Iris pigment epithelial cell (primary cell): ENCODE measurements at places on chromosomes 4 and X.
A peak's percentile ranks its signal among the peaks of the same experiment; 100 is the strongest.

GRCh38 chr4:137905930-137906329 lies 336.2 kb downstream of the SLC7A11 start:
- peak; percentile 51 for DNase-seq

- no peak for DNase-seq
Observed at GRCh38 chr4:112751447-112751846, 114.5 kb downstream of the LARP7 start.

DNA sequence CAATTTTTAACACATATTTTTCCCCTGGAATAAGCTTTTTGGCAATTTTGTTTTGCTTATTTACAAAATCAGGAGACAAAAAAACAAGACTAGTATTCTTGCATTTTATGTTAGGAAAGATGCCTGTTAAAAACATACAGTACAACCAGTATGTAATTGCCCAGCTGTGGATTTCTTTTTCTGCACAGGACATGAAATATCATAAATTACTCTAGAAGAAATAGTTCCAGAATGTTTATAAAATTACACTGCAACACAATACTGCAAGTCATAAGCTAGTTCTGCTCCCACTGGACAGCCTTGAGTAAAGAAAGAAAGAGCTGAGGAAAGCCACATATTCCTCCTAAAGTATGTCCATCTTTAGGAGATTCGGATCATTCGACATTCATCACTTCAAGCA lies 133.5 kb downstream of the SCFD2 start:
- no peak for DNase-seq

- DNase-seq = no peak
Observed at GRCh38 chr4:7390906-7391636, 43.7 kb downstream of the PSAPL1 start.

- DNase-seq = peak; percentile 59
Observed at GRCh38 chrX:54358424-54359211, 772 bp upstream of the WNK3 start.

- DNase-seq = peak; percentile 50
Observed at GRCh38 chrX:9682456-9682855, 83.2 kb downstream of the GPR143 start.

DNA sequence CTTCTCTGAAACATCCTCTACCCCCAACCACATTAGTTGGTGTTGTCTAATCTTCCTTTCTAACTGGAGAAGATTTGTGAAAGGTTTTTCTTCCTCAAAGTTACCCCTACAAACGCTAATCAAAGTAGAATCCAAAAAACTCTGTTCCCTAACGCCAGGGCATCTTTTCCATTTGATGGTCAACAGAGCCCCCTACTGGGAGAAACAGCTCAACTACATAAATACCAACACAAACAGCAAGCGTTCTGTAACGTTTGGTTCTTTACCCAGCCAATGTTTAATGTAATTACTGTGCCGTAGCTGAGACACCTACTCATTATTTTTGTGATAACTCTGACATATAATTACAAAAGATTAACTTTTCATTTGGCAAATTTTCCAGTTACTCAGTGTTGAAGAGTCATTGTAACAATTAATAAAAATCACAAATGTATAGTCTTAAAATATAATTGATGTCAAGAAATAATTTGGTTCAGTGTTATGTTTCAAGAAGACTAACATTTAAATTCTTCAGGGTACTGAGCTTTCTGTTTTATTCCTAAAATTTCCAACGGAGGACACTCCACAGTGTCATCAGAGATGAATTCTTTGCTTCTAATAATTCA lies 94.9 kb upstream of the TBC1D9 start:
- peak; percentile 61 for DNase-seq

- no peak for DNase-seq
Observed at GRCh38 chrX:40320819-40321218, 223.1 kb upstream of the BCOR start.

DNA sequence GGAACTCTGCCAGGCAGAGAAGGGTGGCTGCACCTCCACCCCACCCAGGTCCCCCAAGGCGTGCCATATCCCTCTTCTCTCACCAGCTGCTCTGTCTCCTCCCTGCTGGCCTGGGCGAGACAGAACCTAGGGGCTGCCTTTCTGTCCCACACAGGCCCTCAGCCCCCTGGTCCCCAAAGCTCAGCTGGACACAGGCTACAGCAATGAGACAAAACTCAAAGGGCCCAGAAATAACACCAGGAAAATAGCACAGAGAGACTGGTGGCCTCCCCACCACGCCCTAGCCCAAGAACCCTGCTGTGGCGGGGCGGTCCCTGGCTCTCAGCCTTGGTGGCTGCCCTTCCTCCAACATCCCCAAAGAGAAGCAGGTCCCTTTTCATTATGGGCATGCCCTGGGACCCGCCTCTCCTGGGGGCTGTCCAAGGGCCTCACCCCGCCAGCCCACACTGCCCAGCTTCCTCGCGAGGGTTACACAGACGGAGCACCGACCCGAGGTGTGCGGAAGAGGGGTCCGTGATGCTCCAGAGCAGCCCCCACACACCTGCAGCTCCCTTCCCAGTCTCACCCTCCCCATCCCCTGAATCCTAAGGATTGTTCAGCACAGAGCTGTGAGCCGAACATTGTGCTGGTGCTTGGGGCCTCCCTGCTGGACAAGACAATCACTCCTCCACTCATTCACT lies 67.7 kb upstream of the HMX1 start:
- DNase-seq = no peak

GRCh38 chrX:12469296-12469695 lies 321.9 kb upstream of the PRPS2 start:
- DNase-seq = no peak

DNA sequence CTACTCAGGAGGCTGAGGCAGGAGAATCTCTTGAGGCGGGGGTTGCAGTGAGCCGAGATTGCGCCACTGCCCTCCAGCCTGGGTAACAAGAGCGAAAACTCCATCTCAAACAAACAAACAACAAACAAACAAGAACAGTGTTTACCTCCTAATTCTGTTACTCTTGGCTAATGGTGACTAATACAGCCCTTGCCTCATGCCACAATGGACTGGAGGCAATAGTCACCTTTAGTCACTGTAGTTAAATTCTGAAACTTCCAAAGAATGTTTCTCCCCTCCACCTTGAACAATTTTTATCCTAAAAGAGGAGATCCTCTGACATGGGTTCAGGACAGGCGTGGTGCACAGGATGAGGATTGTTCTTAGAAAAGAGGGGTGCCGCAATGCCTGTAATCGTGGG lies 241.2 kb upstream of the CTSO start:
- no peak for DNase-seq

DNA sequence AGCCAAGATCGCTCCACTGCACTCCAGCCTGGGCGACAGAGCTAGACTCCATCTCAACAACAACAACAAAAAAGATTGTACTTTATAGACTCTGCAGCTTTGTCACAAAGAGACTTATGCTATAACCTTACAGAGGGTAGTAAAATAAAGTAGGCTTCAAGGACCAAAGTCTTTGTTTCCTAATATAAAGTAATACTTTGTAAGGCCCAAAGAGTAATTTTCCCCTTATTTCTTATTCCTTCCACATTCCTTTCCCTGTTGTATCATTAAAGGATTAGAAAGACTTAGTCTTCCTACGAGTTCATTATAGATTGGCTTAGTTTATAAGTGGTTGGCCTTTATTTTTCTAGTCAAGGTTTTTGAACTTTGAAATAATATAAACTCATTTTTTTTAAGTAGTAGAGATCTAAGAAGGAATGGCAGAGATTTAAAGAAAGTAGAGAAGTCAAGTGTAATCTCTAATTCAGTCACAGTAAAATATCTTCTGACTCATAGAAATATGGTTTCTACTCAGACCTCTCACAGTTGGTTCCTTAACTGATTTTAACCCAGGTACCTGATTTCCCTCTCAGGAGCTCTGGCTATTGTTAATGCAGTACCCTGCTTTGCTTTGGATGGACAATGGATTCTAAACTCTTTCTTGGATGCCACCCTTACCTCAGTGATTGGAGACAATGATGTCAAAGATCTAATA lies 26.2 kb downstream of the YY2 start:
- no peak for DNase-seq

DNA sequence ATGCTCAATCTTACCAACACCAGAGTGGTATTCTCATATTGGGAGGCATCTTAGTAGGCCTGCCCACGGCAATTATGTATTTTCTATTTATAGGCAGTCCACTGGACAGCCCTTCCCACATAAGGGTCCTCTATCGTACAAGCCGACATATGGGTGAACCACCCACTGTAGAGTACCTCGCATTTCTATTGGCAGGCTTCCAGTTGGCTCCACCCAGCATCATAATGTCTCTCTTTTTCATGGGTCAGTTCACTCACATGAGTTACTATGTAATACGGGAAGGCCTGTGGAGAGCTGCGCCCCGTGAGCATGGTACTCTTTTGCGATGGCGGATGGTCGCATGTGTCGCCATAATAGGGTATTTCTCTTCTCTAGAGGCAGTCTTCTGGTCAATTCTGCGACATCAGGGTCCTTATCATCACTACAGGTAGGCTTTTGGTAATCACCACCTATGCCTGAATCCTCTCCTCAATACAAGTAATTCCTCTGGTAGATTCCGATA lies 29.4 kb upstream of the FOXR2 start:
- no peak for DNase-seq

DNA sequence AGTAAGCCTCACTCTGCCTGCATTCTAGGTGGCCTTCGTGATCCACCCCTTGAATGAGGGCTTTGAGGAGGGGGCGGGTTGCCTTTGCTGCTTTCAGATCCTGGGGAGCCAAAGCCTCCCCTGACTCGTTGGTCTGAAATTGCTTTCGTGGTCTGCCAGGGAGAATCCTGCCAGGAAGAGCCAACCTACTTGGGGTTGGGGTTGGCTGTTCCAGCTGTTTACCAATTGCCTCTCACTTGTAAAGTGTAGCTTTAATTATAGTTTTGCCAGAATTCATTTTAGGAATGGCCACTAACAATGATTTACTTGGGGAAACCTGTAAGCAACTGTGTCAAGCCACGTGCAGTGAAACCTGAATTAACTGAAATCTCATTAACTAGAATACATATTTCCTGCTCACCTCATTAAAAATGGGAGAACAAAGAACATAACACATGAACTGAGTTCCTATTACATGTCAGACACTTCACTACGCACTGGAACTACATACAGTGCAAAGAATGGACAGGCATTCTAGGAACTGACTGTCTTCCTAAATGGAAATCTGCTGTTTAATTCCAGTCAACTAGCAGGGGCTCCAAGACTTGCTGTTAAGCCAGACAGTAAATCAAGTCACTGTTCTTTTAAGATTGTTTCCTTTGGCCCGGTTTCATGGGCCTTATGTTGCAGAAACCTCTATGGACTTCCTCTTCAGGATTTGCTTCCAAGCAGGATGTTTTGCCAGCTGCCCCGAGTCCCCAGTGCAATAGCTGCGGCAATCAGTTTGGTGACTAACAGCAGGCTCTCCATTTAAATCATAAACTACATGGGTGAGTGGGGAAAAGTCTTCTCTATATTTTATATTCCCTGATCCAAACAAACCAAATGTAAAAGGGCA lies 16.4 kb upstream of the NKRF start:
- DNase-seq = peak; percentile 52

GRCh38 chr4:125948021-125948420 lies 633.3 kb downstream of the FAT4 start:
- no peak for DNase-seq

DNA sequence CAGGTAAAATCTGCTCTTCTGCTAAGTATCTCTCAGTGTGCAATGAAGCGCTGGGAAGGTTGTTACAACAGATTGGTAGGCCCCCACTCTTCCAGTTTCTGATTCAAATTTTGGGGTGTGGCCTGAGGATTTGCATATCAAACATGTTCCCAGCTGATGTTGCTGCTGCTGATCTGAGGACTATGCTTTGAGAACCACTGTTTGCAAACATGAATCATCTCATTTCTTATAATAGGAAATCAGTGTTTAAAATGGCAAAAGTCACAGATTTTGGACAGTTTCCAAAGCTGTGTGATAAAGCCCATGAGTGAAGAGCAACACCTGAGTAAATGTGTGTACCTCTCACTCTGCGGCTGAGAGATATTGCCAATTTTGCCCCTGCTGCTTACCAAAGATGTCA lies 36.2 kb upstream of the NDNF start:
- DNase-seq = no peak

GRCh38 chr4:175071123-175071522 lies 153.0 kb downstream of the ADAM29 start:
- DNase-seq = peak; percentile 70

DNA sequence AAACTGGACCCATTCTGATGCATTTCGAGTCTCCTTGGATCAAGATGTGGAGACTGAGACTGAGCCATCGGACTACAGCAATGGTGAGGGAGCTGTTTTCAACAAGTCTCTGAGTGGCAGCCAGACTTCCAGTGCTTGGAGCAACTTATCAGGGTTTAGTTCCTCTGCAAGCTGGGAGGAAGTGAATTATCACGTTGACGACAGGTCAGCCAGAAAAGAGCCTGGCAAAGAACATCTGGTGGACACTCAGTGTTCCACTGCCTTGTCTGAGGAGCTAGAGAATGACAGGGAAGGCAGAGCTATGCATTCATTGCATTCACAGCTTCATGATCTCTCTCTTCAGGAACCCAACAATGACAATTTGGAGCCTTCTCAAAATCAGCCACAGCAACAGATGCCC lies 84.8 kb downstream of the NEUROG2 start:
- DNase-seq = no peak

DNA sequence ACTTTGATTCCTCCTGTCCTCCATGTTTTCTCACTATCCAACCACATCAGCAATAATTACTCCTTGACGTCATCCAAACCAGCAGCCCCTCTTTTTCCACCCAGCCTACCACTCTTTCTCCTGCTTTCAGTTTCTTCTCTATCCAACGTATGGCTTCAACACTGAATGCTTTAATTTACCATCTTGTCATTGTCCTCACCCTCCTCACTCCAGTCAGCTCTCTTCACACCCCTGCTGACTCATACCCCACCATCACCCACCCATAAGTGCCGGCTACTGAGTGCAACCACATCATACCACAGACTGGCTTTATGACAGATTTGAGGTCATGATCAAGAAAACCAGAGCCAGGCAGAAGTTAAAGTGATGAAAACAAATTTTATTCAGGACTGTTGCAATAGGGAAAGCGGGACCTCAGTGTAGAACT lies 9.8 kb upstream of the ANXA5 start:
- DNase-seq = peak; percentile 88

DNA sequence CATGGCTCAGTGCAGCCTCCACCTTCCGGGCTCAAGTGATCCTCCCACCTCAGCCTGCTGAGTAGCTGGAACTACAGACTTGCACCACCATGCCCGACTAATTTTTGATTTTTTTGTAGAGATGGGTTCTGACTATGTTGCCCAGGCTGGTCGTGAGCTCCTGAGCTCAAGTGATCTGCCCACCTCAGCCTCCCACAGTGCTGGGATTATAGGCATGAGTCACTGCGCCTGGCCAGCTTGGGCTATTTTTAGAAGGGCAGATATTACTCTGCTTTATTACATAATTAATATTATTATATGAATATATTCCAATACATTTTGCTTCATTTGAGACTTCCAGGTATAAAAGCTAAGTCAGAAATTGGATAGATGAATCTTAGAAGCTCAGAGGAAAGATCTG lies 143.7 kb upstream of the ANK2 start:
- no peak for DNase-seq

GRCh38 chr4:52588771-52589591 lies 70.1 kb downstream of the USP46 start:
- DNase-seq = peak; percentile 96

- DNase-seq = no peak
Observed at GRCh38 chr4:24772061-24772705, 23.2 kb upstream of the SOD3 start.

- peak; percentile 67 for DNase-seq
Observed at GRCh38 chrX:118603981-118604380, 108.4 kb downstream of the DOCK11 start.

- peak; percentile 41 for DNase-seq
Observed at GRCh38 chr4:185396724-185397385, at the start of gene ANKRD37. TSS of gene ANKRD37 (plus strand) at chr4:185396841. CDS start at chr4:185396924, 83 bp downstream.

GRCh38 chr4:13445841-13446790 lies 38.0 kb downstream of the RAB28 start:
- DNase-seq = no peak
